Bladder microvascular endothelial cell (primary cell): ENCODE measurements at places on chromosomes 12 and 14. TPM values are rescaled to one million over a fixed set of nuclear protein-coding genes. Genes with fewer than 3 reads are reported as not detected.

The TPI1 gene
- 873 and 896 TPM in 2 replicates for total RNA-seq

The RD3L gene
- not detected in 2 replicates for total RNA-seq

The MYH7 gene
- not detected in 2 replicates for total RNA-seq

The SLCO1B1 gene
- not detected in 2 replicates for total RNA-seq

The HSP90AA1 gene
- total RNA-seq: 243 and 433 TPM in 2 replicates

The TMPRSS12 gene
- not detected in 2 replicates for total RNA-seq

The VWF gene
- 1,726 and 3,902 TPM in 2 replicates for total RNA-seq

The APOF gene
- not detected in 2 replicates for total RNA-seq

The ESR2 gene
- 0.31 and 0.49 TPM in 2 replicates for total RNA-seq

The CARMIL3 gene
- not detected in 2 replicates for total RNA-seq

The C14orf132 gene
- total RNA-seq: 3.2 and 4.5 TPM in 2 replicates

The SMIM41 gene
- under 0.01 and 0.13 TPM in 2 replicates for total RNA-seq

The DYRK2 gene
- 5.5 and 12.0 TPM in 2 replicates for total RNA-seq

The AQP6 gene
- total RNA-seq: not detected in 2 replicates

The ANO2 gene
- total RNA-seq: 39.2 and 96.8 TPM in 2 replicates

The PPFIBP1 gene
- 66.1 and 550 TPM in 2 replicates for total RNA-seq

The OR4K13 gene
- total RNA-seq: not detected in 2 replicates

The HNF1A gene
- total RNA-seq: not detected in 2 replicates

The ITGB7 gene
- 0.49 TPM in 1 of 2 replicates, not detected in the other for total RNA-seq

The MIP gene
- total RNA-seq: 0.38 TPM in 1 of 2 replicates, not detected in the other

The MYRFL gene
- not detected in 2 replicates for total RNA-seq

The BATF gene
- 0.16 and 0.50 TPM in 2 replicates for total RNA-seq

The INHBE gene
- under 0.01 TPM in 1 of 2 replicates, not detected in the other for total RNA-seq

The ACTR6 gene
- 8.4 and 13.5 TPM in 2 replicates for total RNA-seq

The OTX2 gene
- total RNA-seq: not detected in 2 replicates

The MYH6 gene
- total RNA-seq: not detected in 2 replicates

The SRGAP1 gene
- 2.9 and 7.6 TPM in 2 replicates for total RNA-seq

The DHRS2 gene
- 0.13 and 0.16 TPM in 2 replicates for total RNA-seq

The KERA gene
- total RNA-seq: not detected in 2 replicates

The MDP1 gene
- 6.3 and 7.7 TPM in 2 replicates for total RNA-seq

The TSPAN19 gene
- total RNA-seq: 0.19 TPM in 1 of 2 replicates, not detected in the other

The RPL10L gene
- total RNA-seq: not detected in 2 replicates

The CCDC88C gene
- 24.8 and 33.9 TPM in 2 replicates for total RNA-seq

The LBHD2 gene
- total RNA-seq: not detected in 2 replicates

The ASB2 gene
- 0.32 TPM in 1 of 2 replicates, not detected in the other for total RNA-seq
